ENCODE measurements at places on chromosomes 16 and 17. TPM values are rescaled to one million over a fixed set of nuclear protein-coding genes. Genes with fewer than 3 reads are reported as not detected.

The RAB26 gene
- not detected for total RNA-seq

DNA sequence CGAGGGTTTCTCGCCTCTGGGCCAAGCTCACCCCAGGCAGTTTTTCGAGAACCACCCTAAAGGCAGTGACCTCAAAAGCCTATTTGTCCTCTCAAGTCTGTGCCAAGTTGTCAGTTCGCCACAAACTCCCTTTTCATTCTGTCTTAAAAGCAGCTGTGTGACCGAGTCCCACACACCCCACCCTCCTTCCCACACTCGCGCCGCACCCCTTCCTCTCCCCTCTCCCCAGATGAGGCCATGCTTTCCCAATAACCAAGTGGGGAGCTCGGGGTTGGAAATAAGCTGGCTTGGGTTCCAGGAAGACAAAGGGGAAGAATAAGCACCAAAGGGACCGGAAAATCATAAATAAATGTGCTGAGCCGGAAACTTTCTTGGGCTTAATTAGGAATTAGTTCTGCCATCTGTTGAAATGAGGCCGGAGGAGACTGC is 36.7 kb downstream of the GRIN2C start:
- H3K36me3 ChIP-seq: peaks cover 6% of the 10 kb centered on the region
- DNase-seq: no peak
- H3K27me3 ChIP-seq: no peaks in the 10 kb centered on the region
- H3K4me3 ChIP-seq: no peak overlapping the region
- no peak overlapping the region for H3K27ac ChIP-seq

DNA sequence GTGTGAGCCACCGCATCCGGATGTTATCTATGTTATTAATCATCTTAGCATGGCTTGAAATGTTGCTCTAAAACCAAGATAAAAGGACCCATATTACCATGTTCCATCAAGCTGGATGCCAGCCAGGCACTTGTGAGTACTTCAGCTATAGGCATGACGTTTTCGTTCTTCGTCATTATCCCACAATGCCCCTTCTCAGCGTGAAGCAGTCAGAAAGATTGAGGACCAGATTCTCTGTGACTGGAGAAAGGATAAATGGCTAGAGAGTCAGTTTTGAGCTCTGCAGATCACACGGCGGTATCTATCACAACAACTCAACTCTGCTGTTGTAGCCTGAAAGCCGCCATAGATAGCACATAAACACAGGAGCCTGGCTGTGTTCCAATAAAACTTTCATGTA is 29.8 kb upstream of the LCMT1 start:
- H3K4me3 ChIP-seq: no peak overlapping the region
- H3K4me1 ChIP-seq: no peaks in the 10 kb centered on the region
- H3K36me3 ChIP-seq: no peaks in the 10 kb centered on the region
- no peaks in the 10 kb centered on the region for H3K27me3 ChIP-seq

GRCh38 chr17:58082341-58082869 is 814 bp upstream of the DYNLL2 start:
- H3K27me3 ChIP-seq: no peaks in the 10 kb centered on the region
- peaks cover 22% of the 10 kb centered on the region for H3K36me3 ChIP-seq
- H3K4me1 ChIP-seq: peaks cover 30% of the 10 kb centered on the region
- H3K4me3 ChIP-seq: no peak overlapping the region
- H3K27ac ChIP-seq: peak overlapping the region; percentile 79

DNA sequence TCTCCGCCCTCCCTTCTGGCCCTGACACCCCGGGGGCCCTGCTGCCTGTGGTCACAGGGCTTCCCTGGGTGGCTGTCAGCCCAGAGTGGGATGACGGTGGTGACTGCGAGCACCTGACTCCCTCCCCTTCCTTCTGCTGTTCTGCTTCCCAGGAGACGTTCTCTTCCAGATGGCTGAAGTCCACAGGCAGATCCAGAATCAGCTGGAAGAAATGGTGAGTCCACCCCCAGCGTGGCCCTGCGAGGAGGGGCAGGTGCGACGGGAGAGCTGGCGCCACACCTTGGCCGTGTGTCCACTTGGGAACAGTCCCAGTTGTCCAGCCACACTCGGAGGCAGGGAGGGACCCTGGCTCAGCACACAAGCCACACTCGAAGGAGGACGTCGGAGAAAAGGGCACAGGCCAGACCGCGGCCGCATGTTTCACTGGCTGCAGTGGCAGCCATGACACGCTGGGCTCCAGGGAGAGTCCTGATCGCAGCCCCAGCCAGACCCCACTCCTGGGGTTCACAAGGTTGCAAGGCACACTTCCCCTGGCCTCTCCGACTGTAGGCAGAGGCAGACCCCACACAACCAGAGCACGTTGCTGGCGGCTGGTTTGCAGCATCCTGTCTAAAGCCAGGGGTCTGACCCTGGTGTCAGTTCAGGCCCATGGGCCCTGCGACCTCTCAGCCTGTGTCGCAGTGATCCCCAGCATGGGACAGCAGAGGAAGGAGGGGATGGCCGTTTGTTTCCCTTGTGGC is 49.9 kb downstream of the BAIAP2 start:
- H3K27me3 ChIP-seq: no peaks in the 10 kb centered on the region
- peaks cover 4% of the 10 kb centered on the region for H3K4me1 ChIP-seq
- no peak overlapping the region for H3K4me3 ChIP-seq
- no peak overlapping the region for H3K27ac ChIP-seq

DNA sequence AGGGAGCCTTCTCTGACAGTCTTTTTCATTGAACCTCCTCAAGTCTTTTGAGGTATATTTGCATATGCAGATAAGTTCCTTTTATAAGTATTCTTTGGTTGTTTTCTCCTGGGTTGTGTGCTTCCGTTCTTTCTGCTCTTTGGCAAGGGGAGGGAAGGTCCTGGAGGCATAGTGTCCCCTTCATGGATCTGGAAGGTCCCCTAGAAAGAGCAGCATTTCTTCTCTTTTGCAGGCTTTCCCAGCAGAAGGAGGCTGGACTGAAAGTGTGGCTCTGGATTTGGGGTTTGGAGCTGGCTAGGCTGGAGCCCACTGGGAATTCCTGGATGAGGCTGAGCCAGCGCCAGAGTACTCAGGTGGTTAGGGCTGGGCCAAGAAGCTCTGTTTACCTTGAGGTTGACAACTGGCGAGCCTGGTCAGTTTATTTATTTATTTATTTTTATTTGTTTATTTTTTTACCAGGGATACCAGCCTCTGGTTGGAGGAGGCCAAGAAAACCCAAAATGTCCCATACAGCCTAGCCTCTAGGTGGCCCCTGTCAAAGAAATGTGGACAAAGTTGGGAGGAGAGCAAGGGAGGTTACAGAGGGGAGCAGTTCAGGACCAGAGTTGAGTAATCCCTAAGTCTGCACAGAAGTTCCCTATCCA is 5.4 kb upstream of the TOP2A start:
- no peaks in the 10 kb centered on the region for H3K36me3 ChIP-seq
- no peak overlapping the region for H3K4me3 ChIP-seq
- no peak for DNase-seq
- H3K27ac ChIP-seq: no peak overlapping the region

The COL1A1 gene
- 0.70 TPM for total RNA-seq

The CRK gene
- 11.6 TPM for total RNA-seq

Measured in activated CD4-positive, alpha-beta T cell treated with anti-CD3 and anti-CD28 coated beads for 36 hours (primary cell).